ENCODE measurements at places on chromosomes 4 and X.

DNA sequence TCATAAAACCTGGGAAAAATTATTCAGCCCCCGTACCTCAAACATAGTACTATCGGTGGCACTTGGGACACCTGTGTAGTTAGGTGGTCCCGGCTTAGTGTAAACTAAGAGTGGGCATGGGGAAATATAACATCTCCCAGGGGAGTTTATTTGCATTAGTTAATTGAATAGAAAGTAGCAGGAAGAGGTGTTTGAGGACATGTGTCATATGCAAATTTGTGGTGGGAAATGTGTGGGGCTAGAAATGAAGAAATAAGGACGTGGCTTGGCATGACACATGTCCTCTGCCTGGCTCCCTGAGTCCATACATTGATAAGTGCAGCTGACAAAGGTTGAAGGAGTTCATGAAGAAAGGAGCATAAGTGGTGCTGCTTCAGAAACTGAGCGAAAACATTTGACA, 483.6 kb downstream of the SH2D1A start:
- no peak for DNase-seq

- no peak for DNase-seq
These were observed 455.9 kb downstream of the AFF2 start for GRCh38 chrX:148956352-148956751.

DNA sequence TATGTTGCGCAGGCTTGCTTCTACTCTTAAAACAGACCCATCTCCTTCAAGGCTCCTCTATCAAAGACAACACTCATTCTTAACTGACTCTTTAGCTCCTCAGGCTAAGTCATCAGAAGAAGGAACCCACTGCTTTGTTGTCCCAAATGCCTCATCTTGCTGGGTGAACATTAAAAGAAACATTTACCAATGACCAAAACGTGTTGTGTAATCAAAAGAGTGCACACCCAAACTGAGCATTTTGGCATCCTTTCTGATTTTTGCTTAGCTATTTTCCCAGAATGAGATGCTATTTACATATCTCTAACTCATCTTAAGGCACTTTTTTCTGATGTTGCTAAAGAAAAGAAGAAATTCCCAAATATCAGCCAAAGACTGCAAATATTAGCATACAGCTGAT, 131.7 kb upstream of the VCX3A start:
- DNase-seq: no peak

- no peak for DNase-seq
These were observed 42.7 kb upstream of the CITED1 start for GRCh38 chrX:72348247-72348979.
